ENCODE measurements at places on chromosomes 6 and 20. TPM values are rescaled to one million over a fixed set of nuclear protein-coding genes. Genes with fewer than 3 reads are reported as not detected.

DNA sequence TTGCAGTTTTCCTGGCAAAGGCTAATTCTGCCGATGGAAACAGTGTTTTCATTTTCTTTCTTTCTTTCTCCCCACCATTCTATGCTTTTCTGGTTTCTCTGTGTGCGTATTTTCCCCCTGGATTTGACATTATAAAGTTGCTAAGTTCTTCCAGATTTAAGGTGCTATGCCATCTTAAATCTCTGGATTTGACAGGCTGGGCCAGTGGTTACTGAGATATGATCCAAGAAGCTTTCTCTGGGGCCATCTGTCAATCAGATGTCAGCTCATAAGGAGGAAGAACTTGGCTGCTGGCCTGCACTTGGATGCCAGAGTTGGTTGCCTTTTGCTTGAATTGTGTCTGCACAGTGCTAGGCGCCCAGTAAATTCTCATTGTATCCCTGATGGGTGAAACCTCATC lies 39.7 kb downstream of the SLC2A10 start:
- peaks cover 75% of the 10 kb centered on the region for H3K27me3 ChIP-seq
- H3K4me3 ChIP-seq: no peak overlapping the region
- no peak overlapping the region for H3K27ac ChIP-seq
- no peaks in the 10 kb centered on the region for H3K36me3 ChIP-seq

Gene C6orf132
- total RNA-seq: 1.4 TPM

- H3K27ac ChIP-seq: no peak overlapping the region
- DNase-seq: no peak
- H3K4me3 ChIP-seq: no peak overlapping the region
- H3K27me3 ChIP-seq: no peaks in the 10 kb centered on the region
- peaks cover 62% of the 10 kb centered on the region for H3K4me1 ChIP-seq
- H3K36me3 ChIP-seq: no peaks in the 10 kb centered on the region
Observed at GRCh38 chr6:118313208-118313607, 234.9 kb upstream of the PLN start.

Gene TRAPPC3L
- total RNA-seq: not detected

Gene FNDC11
- total RNA-seq: 0.14 TPM
